Activated T-cell treated with anti-CD3 and anti-CD28 coated beads, Interleukin-2, amount 50 U/mL, for 1 hour (primary cell): ENCODE measurements at places on chromosomes 5 and 9.

DNA sequence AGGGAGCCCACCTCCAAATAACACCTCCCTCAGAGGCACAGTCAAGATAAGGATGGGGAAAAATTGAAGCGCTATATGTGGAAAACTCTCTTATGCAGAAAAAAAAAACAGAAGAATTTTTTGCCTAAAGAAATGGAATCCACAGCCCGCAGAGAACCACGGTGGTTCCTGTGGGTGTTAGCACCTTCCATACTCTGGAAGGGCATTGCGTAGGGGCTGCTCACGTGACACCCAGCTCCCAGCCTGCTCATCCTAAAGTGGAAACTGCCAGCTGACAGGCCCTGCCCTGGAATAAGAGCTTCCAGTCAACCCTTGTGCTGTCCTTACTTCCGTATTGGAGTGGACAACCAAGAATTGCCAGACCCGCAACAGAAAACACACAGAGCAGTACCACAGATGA is 142.5 kb downstream of the FSTL4 start:
- DNase-seq: no peak

DNA sequence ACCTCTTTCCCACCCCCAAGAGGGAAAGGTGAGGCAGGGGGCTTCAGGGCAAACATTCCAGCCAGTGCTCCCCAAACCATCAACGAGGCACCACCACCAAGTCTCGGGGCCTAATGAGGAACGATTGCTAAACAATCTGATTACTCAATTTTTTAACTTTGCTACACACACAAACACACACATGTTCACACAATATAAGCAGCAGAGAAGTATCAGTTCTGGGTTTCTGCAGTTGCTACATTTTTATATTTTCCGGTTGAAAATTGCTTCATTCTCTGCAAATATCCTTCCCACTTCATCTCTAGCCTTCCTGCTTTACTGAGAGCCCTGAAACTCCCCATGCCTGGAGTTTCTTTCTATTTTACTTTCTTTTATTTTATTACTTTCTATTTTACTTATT is 60.2 kb downstream of the FEM1C start:
- no peak for DNase-seq

DNA sequence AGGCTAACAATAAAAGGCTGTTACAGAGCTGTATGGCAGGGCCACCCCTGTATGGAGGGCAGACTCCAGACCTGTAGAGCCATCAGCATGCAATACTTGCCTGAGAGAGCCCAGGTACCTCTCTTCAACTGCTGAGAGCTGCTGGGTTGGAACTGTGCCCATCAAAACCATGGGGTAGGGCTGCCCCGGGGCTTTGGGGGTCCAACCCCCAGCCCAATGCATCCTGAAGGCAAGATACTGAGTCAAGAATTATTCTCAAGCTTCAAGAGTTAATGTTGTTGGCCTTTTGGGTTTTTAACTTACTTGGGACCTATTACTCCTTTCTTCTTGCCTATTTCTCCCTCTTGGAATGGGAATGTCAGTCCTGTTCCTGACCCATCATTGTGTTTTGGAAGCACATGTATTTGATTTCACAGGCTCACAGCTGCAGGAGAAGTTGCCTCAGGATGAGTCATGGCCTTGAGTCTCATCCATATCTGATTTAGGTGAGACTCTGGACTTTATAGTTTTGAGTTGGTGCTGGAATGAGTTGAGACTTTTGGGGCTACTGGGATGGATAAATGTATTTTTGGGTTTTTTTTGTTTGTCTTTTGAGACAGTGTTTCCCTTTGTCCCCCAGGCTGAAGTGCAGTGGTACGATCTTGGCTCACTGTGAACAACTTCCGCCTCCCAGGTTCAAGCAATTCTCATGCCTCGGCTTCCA is 21.0 kb upstream of the CDK7 start:
- DNase-seq: no peak

DNA sequence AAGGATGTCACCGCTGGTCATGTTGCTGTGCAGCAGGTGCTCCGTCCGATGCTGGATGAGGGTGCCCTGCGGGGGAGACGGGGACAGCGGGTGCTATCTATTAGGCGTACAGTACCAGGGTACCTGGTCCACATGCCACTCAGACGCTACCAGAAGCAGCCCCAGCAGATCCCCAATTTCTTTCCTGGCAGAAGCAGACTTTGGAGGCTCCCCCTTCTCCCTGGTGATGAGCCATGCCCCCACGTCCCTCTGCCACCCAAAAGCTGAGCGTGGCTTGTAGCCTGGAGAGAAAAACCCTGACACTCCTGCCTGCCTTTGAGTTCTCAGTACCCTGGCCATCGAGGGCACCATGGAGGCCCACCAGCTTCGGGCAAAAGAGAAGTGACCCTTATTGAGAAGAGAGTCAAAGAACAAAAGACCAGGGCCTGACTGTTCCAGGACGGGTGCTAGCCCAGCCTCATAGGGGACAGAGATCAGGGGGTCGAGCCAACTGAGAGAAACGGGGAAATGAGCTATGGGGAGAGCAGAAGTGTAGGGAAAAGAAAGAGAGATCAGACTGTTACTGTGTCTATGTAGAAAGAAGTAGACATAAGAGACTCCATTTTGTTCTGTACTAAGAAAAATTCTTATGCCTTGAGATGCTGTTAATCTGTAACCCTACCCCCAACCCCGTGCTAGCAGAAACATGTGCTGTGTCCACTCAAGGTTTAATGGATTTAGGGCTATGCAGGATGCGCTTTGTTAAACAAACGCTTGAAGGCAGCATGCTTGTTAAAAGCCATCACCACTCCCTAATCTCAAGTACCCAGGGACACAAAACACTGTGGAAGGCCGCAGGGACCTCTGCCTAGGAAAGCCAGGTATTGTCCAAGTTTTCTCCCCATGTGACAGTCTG is 62.0 kb upstream of the ZNF354B start:
- DNase-seq: no peak

DNA sequence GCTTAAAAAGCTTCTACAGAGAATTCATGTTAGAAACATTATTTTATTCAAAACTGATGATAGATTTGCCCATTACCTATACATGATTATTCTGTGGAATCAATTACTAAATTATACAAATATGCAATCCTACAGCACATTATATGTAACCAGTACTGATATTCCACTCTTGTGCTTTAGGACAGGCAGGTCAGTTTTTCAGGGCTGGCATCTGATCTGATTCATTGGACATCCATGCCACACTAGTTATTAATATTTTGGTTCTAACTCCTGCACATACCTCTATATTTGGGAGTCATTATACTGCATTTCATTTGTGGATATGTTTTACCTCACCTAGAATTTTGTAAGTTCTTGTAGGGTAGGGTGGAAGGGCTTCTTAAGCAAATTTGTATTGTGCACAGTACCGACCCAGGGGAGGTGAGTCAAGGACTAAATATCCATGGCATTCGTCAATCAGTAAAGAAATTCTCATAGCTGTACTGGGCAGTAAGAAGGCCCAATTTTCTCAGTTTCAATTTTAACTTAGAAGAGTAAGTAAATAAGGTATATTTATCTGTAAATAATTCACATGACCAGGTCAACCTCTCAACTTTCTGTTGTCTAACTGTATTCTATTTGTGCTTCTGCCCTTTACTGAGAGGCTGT is 33.5 kb downstream of the ELOVL7 start:
- DNase-seq: no peak

DNA sequence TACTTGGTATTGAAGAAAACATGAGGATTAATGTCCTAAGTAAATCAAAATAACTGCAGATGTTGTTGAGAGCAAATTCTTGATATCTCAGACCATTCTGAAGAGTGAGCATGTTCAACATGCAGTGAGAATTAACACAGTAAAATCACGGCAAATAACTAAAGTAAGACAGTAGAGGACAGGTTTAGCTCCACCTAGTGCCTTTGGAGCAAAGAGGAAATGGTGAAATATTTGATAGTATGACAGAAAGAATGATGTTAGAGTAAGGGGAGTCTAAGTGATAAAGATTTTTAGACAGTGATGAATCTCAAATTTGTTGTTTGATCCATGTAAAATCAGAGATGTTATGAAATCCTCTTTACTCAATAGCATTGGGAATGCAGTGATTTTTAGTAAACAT is 424.2 kb downstream of the TMEM161B start:
- no peak for DNase-seq

DNA sequence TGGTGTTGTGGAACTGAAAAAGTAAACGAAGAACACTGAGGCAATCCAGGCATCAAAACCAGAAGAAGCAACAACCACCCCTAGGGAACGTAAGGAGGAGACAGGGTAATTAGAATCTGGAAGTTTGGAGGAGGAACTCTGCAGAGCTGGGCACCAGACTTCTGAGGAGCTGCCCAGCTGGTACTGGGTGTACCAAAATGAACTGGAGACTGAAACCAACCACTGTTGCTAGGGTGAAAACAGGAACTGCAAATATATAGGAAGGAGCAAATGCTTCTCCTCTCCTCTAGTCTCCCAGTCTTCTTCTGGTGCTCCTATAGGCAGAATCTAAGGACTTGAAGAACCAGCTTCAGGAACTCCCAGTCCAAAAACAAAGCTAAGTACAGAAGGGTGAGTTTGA is 189.8 kb downstream of the ELAVL2 start:
- DNase-seq: no peak

DNA sequence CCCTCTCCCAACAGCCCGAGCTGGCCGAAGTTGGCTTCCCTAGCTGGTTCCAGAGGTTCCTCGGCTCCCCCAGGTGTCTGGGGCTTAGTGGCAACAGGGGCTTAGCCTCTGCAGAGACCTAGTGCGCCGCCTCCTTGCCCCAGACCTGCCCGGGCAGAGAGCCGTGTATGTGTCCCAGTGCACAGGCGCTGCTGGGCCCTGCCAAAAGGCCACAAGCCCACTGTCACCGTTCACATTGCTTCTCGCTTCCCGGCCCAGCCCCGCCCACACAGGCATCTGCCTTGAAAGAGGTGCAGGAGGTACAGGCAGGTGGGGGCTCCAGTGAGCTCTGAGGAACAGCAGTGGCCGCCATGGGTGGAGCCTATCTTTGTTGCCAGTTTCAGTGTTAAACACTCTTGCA is 2.5 kb upstream of the CACFD1 start:
- DNase-seq: no peak

DNA sequence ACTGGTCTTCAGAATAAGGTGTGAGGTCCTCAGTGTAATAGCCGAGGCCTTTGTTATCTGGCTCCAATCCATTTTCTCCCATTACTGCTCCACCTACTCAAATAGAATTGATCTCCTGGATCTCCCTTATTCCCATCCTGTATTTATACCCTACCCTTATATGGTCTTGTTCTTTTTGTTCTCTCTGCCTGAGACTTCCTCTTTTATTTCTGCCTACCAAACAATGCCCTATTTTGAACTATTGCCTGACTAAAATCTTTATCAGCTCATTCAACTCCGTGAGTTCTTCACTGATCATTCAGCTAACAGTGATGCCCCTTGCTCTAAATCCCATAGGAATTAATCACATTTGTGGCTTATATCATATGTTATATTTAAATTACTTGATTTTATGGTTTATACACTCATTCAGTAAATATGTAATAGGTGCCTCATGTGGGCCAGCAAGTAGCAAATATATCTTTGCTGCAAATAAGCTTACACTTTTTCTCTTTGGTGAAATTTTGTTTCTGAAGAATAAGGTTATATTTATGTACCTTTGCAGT is 417.5 kb upstream of the MEF2C start:
- no peak for DNase-seq
